Cortex of kidney (tissue), 1 donor: ENCODE measurements at places on chromosomes 2 and 18.

DNA sequence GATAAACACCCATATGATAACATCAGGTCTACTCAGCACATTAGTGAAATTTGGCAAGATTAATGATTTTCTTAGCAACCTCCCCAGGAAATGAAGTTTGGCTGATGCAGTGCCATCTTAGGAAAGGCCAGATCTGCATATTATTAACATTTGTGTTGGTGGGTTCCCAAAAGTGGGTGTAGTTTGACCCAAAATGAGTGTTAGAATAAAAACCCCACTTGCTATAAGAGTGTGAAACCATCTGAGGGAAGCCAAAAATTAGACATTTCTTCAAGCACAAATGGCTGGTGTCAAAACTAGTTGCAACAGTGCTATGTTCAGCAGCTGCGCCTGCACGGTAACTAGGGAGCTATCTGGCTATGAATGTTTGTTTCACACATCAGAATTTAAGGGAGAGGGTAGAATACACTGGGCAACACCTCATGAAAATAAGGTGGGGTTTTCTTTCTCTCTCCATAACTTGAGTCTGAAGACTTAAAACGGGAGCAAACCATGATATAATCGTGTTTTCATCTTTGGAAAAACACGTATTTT lies 15.9 kb upstream of the CSRNP3 start:
- DNase-seq: no peak

DNA sequence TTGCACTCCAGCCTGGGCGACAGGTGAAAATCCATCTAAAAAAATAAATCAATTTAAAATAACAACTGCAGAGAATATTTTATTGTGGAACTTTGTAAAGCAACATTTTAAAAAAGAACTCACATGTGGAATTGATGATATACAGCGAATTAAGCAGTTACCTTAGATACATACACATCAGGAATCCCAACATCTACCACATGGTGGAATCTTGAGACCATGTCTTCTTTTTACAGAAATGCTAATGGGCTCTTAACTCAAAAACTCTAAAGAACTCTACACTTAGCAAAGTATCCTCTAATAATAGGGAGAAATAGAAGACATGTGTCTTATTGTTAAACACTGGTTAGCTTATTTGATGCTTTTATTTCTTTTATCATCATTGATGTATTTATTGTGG lies 373.6 kb downstream of the CDH7 start:
- no peak for DNase-seq

DNA sequence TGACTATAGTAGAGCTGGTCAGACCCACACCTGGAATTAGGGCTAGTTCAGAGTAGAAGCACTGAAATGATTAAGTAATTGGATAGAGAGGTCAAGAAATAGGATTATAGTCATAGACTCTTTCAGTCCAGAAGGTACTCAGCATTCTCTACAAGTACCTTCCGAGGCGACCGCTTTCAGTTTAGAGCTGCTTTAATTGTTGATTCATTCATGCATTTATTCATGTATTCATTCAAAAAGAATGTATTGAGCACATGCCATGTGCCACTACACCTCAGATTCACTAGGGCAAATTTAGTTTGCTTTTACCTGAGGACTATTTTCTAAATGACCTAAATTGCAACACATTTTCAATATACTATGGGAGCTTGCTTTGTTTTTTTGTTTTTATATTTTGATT lies 48.7 kb downstream of the CRIM1 start:
- no peak for DNase-seq

DNA sequence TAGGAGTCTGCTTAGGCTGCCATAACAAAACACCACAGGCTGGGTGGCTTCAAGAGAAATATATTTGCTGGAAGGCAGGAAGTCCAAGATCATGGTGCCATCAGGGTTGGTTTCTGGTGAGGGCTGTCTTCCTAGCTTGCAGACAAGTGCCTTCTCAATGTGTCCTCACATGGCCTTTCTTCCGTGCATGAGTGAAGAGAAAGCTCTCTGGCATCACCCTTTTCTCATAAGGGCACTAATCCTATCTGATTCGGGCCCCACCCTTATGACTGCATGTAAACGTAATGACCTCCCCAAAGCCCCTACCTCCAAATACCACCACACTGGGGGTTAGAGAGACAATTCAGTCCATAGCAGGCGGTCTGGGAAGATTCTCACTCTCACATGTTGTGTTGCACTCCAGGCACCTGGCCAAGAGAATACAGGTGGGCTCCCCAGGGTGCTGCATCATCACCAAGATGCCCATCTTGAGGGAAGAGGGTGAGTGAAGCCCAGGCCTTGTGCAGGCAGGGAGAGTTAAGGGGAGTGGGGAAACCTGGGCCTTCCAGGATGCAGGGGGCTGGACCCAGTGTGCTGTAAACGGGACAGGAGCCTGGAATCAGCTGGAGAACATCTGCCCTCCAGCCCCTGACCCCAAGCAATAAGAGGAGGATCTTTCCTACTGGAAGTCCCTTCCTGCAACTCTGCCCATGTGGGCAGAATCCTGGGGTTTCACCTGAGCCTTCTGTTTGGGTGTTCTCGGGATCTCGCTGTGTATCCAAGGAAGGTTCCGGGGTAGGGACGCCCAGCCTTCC lies 10.2 kb downstream of the CATIP start:
- no peak for DNase-seq

- no peak for DNase-seq
These were observed 87.6 kb downstream of the TTC27 start for GRCh38 chr2:32715391-32715841.

GRCh38 chr2:185785156-185785555 lies 46.6 kb downstream of the FSIP2 start:
- no peak for DNase-seq

GRCh38 chr2:48733067-48733503 lies 22.4 kb downstream of the LHCGR start:
- DNase-seq: no peak
